ENCODE measurements at places on chromosomes 12 and 14.

- DNase-seq = no peak
These were observed 224.1 kb downstream of the BTG1 start for GRCh38 chr12:91921555-91921954.

DNA sequence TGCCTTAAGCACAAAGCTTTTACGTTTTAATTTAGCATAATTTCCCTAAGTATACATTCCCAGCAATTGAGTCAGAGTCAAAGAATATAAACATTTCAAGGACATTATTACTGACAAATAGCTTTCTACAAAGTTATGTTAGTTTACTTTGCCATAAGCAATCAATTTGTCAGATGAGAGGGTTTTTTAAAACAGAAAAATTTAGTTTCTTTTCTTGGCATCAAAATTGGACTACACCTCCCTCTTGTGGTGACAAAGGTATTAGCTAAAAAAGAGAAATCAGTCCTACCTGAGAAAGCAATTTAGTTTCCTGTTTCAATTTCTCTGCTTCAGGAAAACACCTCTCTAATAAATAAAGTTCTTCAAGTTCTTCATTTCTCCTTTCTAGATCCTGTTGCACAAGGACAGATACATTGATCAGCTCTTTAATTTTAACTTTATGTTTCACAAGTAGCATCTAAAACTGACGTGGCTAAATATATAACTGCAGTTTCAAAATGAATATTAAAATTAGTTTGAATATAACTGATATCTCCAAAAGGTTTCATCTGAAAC lies 39.9 kb downstream of the DNAI7 start:
- peak; percentile 40 for DNase-seq

GRCh38 chr12:124684496-124684895 lies 117.1 kb upstream of the NCOR2 start:
- no peak for DNase-seq

GRCh38 chr12:125006365-125006764 lies 12.9 kb downstream of the BRI3BP start:
- DNase-seq = no peak

All from hematopoietic multipotent progenitor cell treated with erythropoietin and hydrocortisone succinate and interleukin-3 and kit ligand, for 15 days (in vitro differentiated cells).